ENCODE measurements at places on chromosomes 3 and 15. TPM values are rescaled to one million over a fixed set of nuclear protein-coding genes. Genes with fewer than 3 reads are reported as not detected.

DNA sequence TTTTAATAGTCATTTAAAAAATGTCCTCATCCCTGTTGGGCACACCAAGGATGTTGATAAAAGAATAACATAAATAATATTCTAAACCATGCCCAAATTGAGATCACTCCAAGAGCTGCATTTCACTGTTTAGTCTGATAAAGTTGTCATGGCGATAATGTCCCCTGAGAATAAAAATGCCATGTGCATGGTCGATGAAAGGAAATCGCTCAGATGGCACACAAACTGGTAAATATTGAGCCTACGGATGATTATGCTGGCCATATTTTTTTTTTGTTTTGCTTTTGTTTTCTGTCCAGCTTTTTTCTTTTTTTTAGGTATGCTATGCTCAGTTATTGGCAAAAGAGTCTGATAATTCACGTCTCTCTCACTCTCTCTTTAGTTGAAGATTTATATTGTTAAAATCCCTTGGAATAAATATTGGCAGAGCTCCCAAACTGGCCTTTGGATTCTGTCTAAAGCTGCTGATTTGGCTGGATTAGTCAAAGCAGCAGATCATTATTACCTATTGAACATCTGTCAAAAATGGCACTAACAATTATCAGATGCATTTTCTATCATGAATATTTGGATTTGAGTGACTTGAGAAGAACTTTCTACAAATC, 643.8 kb downstream of the SQOR start:
- no peaks in the 10 kb centered on the region for H3K36me3 ChIP-seq
- no peak overlapping the region for H3K4me3 ChIP-seq
- no peak for DNase-seq
- no peaks in the 10 kb centered on the region for H3K27me3 ChIP-seq

DNA sequence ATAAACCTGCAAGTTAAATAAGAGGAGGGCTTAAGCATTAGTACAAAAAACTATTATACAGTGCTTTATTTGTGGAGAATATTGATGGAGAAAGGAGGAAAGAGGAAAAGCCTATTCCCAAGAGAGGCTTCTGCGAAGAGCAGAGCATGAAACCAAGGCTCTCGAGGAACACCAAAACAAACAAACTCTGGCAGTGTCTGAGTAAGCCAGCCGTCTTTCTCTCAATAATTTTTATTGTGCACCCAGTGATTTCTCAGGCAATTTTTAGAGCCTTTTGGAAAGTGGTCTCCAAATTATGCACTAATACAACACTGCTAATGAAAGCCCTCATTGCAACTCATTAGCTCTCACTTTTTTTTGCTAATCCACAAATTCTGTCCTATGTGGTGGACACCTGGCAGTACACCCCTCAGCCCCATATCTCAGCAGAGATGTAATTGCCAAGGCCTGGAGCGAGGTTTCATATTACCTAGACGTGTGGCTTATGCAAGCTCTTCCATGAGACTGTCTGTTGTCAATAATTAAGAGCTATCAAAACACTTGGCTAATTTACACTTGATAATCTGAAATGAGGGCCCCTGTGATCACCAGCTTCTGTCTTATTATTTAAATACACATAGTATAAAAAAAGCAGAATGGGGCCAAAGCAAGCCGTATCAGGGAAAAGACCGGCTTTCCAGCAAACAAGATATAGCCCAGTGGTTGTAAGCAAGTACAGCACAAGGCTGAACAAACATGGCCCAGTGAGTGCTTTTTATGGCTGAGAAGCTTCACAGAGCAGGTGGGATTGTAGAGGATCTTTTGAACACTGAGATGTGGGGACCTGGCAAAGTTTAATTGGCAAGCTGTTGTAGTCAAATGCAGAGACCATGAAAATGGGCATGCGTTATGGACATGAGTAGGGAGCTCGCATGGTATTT, 216.9 kb downstream of the ROBO2 start:
- H3K27ac ChIP-seq, result no peak overlapping the region
- no peak for DNase-seq
- H3K4me1 ChIP-seq, result no peaks in the 10 kb centered on the region
- H3K27me3 ChIP-seq, result no peaks in the 10 kb centered on the region
- no peak overlapping the region for H3K4me3 ChIP-seq

DNA sequence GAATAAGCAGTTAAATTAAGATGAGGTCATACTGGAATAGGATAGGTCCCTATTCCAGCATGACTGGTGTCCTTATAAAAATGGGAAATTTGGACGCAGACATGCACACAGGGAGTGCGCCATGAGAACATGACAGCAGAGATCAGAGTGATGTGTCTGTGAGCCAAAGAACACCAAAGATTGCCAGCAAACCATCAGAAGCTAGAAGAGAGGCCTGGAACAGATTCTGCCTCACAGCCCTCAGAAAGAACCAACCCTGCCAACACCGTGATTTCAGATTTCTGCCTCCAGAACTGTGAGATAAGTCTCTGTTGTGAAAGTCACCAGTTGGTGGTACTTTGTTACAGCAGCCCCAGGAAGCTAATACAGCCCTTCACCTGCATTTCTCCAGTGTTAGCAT, 34.7 kb downstream of the EPHB1 start:
- no peaks in the 10 kb centered on the region for H3K4me1 ChIP-seq
- no peaks in the 10 kb centered on the region for H3K27me3 ChIP-seq
- no peak overlapping the region for H3K27ac ChIP-seq
- H3K36me3 ChIP-seq, result no peaks in the 10 kb centered on the region
- no peak for DNase-seq

DNA sequence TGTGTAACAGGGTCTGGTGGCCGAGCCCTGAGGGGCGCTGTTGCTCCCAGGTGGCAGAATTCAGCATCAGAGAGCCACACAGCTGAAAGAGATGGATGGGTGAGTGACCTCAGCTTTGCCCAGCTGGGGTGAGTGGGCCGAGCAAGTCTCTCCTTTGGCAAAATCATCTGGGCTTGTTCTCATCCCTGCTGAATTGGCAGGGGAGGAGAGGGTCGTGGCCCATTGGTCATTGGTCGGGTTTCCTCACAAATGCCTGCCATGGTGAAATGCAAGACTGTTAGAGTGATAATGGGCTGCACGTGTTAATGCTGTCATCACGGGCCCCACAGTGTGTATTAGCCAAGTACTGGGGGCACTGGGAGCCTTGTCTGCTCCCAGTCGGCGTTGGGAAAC, 15.9 kb downstream of the ABHD2 start:
- peaks cover 30% of the 10 kb centered on the region for H3K4me1 ChIP-seq
- DNase-seq, result peak; percentile 70
- no peaks in the 10 kb centered on the region for H3K27me3 ChIP-seq
- peak overlapping the region; percentile 88 for H3K27ac ChIP-seq
- H3K36me3 ChIP-seq, result no peaks in the 10 kb centered on the region

Gene DOCK3
- 0.62 TPM for total RNA-seq

Gene IGSF11
- total RNA-seq, result not detected

Gene ACSBG1
- total RNA-seq, result not detected

Gene PLXNA1
- total RNA-seq, result 38.2 TPM

Gene HTR3E
- total RNA-seq, result not detected
